ENCODE measurements at places on chromosomes 4 and X. TPM values are rescaled to one million over a fixed set of nuclear protein-coding genes. Genes with fewer than 3 reads are reported as not detected.

The ARHGEF9 gene
- polyA plus RNA-seq, result 27.8 TPM

The NUDT6 gene
- 8.4 TPM for polyA plus RNA-seq

The PAGE5 gene
- polyA plus RNA-seq, result not detected

The LDOC1 gene
- 250 TPM for polyA plus RNA-seq

The F11 gene
- 1.1 TPM for polyA plus RNA-seq

The HSFX2 gene
- polyA plus RNA-seq, result 0.59 TPM

The FGD1 gene
- polyA plus RNA-seq, result 5.8 TPM

The SAP30 gene
- polyA plus RNA-seq, result 25.7 TPM

The SH3D19 gene
- 44.1 TPM for polyA plus RNA-seq

The CTAG2 gene
- polyA plus RNA-seq, result 11.0 TPM

The VCX2 gene
- not detected for polyA plus RNA-seq

The LRCH2 gene
- 3.8 TPM for polyA plus RNA-seq

The PHOX2B gene
- polyA plus RNA-seq, result not detected
